M059J (cell line): ENCODE measurements at places on chromosomes 5 and 9.

DNA sequence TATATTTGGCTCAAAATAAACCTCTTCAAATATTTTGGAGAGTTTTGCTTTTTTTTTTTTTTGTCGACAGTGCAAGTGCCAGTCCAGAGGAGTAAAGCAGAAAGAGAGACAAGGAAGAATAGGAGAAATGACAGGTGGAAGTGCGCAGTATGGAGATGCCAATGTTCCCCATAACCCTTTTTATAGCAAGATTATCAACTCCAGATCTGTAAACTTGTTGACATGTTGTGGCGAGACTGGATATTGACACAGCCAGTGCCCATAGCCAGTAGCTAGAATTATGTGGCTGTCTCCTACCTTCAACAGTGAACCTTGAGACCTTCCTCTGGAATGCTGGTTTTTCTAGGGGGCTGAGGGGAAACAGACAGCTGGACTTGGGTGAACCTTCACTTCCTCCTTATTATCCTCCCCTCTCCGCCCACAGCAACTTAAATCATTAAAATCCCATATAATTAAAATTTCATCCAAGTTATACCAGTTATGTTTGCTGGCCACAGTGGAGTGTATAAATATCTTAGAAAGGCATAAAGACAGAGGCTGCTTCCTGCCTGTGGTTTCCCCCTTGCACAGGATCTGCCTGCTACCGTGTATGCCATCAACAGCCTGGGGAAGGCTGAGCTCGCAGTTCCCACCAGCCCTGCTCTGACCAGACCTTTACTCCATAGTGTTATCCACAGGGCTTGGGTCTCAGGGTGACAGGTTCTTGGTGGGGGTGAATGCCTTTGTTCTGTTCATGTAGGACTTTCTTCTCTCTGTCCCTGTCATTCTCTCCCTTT is 112.3 kb upstream of the ANKH start:
- no peak for DNase-seq

DNA sequence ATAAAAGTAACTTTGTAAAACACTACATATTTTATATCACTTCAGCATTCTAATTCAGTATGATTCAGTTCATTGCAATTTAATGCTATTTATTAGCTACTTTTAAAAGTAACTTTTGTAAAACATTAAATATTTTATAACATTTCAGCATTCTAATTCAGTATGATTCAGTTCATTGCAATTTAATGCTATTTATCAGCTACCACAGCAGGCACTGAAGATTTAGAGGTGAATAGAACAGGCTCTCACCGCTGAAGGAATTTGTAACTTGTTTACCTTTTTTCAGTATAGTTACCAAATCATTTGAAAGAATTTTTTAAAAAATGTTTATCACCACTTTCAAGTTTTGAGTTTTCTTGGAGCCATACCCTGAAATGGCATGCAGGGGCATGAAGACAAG is 266.4 kb upstream of the DAB2 start:
- no peak for DNase-seq

DNA sequence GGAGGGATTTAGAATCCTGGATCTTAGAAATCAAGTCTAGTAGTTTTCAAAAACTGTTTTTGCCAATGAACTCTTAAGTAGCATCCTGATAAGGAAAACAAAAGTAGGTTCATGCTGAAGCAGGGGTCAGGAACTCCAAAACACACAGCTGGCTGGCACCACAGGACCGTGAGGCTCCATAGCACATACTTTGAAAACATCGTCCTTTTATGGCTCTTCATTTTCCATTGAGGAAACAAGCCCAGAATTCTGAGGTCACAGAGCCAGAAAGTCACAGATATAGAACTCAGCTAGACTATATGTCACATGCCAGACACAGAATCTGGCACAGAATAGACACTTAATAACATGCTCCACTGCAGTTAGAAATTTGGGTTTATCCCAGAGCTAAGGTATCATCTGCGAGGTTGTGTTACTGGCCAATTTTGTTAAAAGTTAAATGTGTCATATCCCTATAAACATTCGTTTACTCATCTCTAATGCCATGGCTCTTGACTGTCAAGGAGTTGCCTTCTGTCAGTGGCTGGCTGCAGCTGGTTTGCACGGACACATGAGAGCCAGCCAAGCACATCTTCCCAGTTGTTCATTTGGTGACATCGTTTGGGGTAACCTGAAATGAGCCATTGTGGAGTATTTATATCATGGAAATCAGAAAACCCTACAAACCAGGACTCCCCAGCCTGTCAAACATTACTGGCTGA is 58.8 kb downstream of the FAM78A start:
- DNase-seq = no peak

- no peak for DNase-seq
Measured at GRCh38 chr5:53411388-53411787, 69.0 kb upstream of the FST start.

GRCh38 chr5:143304836-143305475 is 98.5 kb downstream of the NR3C1 start:
- peak; percentile 53 for DNase-seq

GRCh38 chr5:96843140-96843539 is 33.2 kb upstream of the ERAP2 start:
- peak; percentile 44 for DNase-seq

- no peak for DNase-seq
Measured at GRCh38 chr5:60243713-60244112, 350.2 kb upstream of the PDE4D start.

- DNase-seq = no peak
Measured at GRCh38 chr5:65928322-65928752, 2.0 kb downstream of the ERBIN start.

DNA sequence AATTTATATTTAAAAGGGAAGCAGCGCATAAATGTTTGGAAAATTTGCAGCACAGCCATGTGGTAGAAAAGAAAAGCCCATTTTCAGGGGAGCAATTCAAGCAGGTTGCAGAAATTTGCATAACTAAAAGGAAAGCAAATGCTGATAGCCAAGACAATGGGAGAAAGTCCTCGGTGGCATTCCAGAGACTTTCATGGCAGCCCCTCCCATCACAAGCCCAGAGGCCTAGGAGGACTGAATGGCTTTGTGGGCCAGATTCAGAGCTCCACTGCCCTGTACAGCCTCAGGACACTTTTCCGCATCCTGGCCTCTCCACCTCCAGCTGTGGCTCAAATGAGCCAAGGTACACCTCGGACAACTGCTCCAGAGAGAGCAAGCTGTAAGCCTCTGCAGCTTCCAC is 462.9 kb downstream of the CDK5RAP2 start:
- DNase-seq = no peak

GRCh38 chr9:98625728-98626127 is 83.0 kb downstream of the GABBR2 start:
- DNase-seq = no peak

DNA sequence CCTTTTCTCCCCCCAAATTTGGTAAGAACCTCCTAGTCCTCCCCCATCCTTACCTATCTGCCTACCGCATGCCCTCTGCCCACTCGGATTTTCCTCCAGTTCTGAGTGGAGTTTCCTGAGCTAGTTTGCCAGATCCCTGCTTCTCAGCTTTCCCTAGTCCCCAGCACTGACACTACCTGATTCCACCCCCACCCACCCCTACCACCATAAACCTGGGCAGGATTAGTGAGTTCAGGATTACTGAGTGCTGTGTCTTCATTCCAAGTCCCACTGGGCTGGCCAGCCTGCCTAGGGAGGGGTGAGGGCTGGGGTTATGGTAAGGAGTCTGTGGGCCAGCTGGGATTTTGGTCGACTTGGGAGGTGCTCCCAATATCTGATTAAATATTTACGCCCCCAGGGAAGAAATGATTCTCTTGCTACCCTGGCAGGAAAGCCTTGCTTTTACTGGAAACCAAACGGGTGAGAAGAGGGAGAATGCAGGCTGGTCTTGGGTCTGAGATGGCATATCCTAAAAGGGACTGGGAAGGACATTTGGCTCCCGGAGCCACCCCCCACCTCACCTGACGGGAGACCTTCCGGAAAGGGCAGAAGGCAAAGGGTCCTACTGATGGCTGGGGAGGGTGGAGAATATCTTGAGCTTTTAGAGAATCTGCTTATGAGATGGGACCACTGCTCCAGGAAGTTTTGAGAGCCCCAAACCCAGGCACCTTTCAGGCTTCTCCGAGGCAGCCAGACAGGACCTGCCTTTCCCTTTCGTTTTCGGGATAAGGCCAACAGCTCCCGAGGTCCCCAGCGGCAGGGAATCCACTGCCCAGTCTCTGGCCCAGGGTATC is 3.7 kb downstream of the PITX1 start:
- DNase-seq = no peak

- DNase-seq = peak; percentile 7
Measured at GRCh38 chr5:179974946-179975712, 67.4 kb upstream of the TBC1D9B start.

DNA sequence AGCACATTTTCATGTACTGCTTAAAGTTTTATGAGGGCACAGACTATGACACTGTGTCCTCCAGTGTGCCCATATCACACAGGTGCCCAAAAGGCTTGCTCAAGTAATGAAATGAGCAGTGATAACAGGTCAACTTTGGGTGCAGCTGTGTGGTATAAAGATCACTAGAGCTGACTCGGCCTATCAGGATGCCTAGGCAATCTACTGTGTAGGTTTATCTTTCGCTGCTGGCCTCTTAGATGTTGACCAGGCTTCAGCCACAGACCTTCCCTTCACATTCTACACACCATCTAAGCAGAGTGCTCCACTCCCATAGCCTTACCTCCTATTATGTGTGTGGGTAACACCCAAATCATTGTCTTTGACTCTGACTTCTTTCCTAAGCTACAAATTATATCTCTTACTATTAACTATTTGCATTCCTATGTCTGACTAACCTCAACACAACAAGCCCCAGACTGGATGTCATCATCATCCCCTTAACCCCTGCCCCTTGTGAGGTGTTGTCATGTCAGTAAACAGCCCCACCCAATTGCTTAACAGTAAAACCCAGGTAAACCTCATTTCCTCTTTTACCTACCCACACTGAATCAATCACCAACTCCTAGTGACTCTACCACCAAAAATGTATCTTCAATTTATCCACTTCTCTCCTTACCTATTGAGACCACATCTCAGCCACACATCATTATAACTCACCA is 2.5 kb downstream of the SREK1IP1 start:
- peak; percentile 29 for DNase-seq

GRCh38 chr5:42822548-42822947 is 10.9 kb upstream of the SELENOP start:
- DNase-seq = no peak
